A549 treated with ZK216348 at 1 μM for 4 hours (cell line): ENCODE measurements at places on chromosomes 3 and 15. TPM values are rescaled to one million over a fixed set of nuclear protein-coding genes. Genes with fewer than 3 reads are reported as not detected.

The LNP1 gene
- total RNA-seq: 0.64 to 1.4 TPM (median 0.79 TPM) in 5 replicates

The NAA50 gene
- total RNA-seq: 102 to 178 TPM (median 151 TPM) in 5 replicates

The ZBTB20 gene
- 0.51 to 1.4 TPM (median 1.2 TPM) in 5 replicates for total RNA-seq

The ZNF620 gene
- 1.4 to 2.2 TPM (median 1.6 TPM) in 5 replicates for total RNA-seq

The CCR9 gene
- not detected in 5 replicates for total RNA-seq

The TMEM212 gene
- total RNA-seq: not detected in 5 replicates

The SPINT1 gene
- 0.66 to 1.5 TPM (median 1.1 TPM) in 5 replicates for total RNA-seq

The IL20RB gene
- 0.77 to 1.3 TPM (median 0.94 TPM) in 5 replicates for total RNA-seq

The ROBO1 gene
- total RNA-seq: 11.9 to 20.0 TPM (median 16.2 TPM) in 5 replicates

The GRM2 gene
- 0.07 to 0.24 TPM (median 0.08 TPM) in 3 of 5 replicates, not detected in the others for total RNA-seq

The CDHR4 gene
- 0.13 to 0.35 TPM (median 0.23 TPM) in 5 replicates for total RNA-seq

The CD96 gene
- not detected in 5 replicates for total RNA-seq

The MOBP gene
- total RNA-seq: 0.15 to 0.36 TPM in 2 of 5 replicates, not detected in the others

The GOLGA8K gene
- 0.34 to 1.1 TPM (median 0.85 TPM) in 5 replicates for total RNA-seq

The DZIP1L gene
- total RNA-seq: 6.6 to 11.4 TPM (median 8.4 TPM) in 5 replicates

The FBLN2 gene
- total RNA-seq: 1.5 to 3.1 TPM (median 2.2 TPM) in 5 replicates
